ENCODE measurements at places on chromosomes 1 and 21.
A peak's percentile ranks its signal among the peaks of the same experiment; 100 is the strongest.

DNA sequence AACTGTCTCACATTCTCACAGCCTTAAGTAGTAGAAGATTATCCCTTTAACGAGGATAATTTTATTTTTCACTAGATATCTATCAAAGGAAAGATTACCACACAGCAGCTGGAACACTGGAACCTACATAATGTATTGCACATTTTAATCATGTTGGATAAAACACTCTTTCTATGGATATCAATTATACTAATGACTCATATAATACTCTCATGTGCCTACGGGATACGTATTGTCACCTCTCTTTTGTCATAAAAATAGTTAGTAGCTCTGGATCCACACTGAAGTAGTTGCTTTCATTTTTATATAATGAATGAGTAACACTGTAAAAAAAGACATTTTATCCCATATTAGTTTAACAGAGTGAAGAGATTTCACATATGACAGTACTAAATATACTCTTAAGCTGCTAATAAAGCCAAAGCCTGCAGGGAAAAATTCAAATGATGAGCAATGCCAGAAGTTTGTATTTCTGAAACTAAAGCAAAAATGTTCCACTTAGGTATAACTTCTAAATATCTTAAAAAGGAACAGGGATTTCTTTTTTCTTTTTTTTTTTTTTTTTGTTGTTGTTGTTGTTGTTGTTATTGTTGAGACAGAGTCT, 408.7 kb upstream of the PKN2 start:
- no peak for DNase-seq

GRCh38 chr1:7669559-7670311, 101.4 kb upstream of the VAMP3 start:
- DNase-seq = peak; percentile 36

GRCh38 chr1:232890340-232890943, 60.0 kb upstream of the NTPCR start:
- no peak for DNase-seq

GRCh38 chr21:33811167-33812010, 104.2 kb downstream of the ATP5PO start:
- no peak for DNase-seq

DNA sequence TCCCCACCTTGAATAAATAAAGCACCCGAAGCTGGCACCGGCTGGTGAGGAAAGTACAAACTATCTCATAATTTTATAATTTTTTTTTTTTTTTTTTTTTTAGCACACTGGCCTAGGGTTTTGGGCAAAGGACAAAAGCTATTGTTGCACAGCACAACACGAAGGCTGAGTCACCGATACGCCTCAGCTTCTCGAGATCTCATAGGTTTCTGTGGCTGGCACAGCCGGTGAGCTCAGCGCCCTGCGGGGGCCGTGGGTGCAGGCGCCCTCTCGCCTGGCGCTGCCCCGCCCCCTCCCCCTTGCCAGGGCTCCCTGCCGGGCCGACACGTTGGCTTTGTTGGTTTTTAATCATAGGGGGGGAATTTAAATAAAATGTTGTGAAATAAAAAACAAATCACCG, 17.2 kb downstream of the CASZ1 start:
- no peak for DNase-seq

DNA sequence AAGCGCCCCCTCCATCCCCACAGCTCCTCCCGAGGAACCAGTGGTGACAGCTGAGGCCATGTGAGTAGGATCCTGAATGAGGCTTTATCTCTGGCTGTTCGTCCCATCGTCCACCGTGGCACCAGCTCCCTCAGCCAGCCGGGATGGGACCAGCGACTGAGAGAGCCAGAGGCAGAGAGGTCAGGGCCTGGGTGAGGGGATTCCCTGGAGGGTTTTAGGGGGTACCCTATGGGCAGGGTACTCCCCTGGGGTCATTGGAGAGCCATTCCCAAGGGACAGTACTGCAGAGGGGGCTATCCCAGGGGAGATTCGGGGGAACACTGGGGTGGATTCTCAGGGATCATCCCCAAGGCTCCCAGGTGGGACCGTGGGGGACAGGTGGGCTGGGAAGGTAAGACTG, 2.4 kb downstream of the TMEM125 start:
- no peak for DNase-seq

DNA sequence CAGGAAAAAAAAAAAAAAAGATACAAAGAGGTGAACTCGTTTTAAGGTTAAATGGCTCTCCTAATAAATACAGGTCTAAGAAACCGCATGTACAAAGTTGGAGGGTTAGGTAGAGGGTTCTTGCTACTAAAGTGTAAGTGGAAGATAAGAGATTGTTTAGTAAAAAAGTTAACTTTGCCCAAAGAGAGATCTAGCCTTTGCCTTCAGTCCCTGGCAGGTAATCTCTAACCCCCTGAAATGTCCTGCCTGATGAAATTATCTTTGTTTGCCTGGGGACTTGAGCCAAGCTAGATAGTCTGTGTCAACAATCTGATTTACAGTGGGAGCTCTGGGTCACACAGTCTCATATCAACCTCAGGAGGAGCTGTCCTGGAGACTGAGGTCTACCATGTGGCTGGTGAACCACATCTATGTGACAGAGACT, 57.6 kb downstream of the TRIM33 start:
- no peak for DNase-seq

All from trophoblast cell (in vitro differentiated cells and primary cell).